ENCODE measurements at places on chromosomes 12 and 14. TPM values are rescaled to one million over a fixed set of nuclear protein-coding genes. Genes with fewer than 3 reads are reported as not detected.

DNA sequence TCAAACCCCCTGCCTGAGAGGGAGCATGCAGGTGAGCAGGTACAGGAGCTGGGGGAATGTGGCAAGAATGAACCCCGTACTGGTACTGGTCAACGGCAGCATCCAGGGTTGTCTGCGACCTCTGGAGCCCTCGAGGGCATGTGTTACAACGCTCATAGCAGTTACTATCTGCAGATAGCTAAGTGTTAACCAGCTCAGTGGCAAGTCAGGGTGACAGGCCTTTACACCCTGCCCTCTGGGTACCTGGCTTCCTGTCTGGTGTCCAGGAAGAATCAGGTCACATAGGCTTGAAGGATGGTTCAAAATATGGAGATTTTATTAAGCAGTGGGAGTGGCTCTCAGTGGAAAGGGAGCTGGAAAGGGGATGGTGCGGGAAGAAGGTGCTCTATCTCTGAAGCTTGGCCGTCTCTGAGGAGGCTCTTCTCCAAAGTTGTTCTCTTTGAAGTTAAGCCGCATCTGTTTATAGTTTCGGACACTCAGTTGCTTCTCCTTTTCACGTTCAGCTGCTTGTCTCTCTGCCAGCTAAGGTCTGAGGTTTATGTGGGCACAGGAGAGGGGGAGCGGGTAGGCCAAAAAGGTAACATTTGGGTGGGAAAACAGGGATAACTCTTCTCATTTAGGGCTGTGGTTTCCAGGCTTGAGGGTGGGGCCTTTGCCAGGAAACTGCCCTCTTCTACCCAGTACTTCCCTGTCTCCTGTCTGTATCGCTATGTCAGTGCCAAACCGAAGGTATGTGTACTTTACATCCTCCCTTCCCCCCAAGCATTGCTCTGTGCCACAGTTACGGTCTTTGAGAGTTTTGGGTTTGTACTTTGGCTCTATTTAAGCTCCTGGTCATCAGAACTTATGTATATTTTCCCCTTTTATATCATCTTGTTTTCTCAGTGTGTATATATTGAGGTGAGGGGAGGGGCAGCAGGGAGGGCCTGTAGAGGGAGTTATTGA is 305.8 kb downstream of the RGS6 start:
- DNase-seq = no peak

DNA sequence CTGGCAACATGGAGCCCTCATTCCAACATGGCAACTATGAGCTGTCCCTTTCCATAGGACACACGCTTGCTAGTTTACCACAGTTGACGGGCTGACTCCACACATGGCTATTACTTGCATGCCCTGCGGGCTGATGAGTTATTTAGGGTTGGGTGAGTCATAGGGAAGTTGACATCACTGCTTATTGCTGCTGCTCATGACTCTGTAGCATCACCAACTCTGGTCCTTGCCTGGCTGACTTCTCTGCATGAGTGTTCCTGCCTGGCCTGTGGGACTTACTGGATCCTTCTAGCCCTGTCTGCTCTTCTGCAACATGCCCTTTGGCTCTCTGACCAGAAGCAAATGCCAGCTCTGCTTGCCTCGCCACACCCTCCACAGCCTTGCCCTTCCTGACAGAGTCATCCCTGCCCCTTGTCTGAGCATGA is 199.5 kb downstream of the ANO6 start:
- peak; percentile 100 for DNase-seq

DNA sequence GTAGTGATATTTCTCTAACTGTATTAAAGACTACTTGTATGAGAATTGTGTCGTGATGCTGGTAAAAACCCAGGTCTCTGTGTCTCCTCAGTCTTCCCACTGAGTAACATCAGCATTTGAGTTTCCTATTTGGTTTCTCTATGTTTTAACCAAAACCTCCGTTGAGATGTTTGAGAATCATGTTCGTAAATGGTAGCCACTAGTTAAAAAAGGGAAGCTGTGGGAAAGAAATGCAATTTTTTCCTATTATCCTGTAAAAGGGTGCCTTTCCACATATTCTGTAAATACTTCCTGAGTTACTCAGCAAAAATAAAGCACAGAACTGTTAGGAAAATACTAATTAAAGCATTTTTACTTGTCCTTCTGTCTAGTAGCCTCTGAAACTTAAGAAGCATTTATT is 7.0 kb downstream of the CLEC1B start:
- no peak for DNase-seq

GRCh38 chr12:56990648-56991318 is 15.6 kb downstream of the ZBTB39 start:
- no peak for DNase-seq

DNA sequence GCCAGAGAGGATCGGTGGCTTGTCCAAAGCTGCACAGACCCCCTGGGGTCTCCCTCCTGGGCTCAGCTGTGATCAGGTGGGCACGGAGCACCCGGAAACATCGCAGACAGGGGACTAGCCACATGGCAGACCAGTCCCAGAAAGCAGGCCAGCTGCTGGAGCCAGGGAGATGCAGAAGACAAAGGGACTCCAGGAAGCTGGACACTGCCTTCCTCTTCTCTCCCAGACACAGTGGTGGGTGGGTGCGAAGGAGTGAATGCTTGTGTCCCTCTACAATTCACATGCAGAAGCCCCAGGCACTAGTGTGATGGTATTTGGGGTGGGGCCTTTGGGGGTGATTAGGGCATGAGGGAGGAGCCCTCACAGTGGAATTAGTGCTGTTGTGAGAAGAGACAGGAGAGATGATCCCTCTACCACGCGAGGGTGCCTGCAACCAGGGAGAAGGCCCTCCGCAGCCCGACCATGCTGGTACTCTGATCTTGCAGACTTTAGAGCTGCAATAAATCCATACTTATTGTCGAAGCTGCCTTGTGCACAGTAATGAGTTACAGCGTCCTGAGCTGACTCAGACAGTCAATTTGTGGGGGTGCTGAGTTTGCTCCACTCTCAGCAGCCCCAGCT is 95.2 kb downstream of the CALM1 start:
- DNase-seq = peak; percentile 29

GRCh38 chr14:95068080-95068479 is 89.2 kb downstream of the DICER1 start:
- no peak for DNase-seq

DNA sequence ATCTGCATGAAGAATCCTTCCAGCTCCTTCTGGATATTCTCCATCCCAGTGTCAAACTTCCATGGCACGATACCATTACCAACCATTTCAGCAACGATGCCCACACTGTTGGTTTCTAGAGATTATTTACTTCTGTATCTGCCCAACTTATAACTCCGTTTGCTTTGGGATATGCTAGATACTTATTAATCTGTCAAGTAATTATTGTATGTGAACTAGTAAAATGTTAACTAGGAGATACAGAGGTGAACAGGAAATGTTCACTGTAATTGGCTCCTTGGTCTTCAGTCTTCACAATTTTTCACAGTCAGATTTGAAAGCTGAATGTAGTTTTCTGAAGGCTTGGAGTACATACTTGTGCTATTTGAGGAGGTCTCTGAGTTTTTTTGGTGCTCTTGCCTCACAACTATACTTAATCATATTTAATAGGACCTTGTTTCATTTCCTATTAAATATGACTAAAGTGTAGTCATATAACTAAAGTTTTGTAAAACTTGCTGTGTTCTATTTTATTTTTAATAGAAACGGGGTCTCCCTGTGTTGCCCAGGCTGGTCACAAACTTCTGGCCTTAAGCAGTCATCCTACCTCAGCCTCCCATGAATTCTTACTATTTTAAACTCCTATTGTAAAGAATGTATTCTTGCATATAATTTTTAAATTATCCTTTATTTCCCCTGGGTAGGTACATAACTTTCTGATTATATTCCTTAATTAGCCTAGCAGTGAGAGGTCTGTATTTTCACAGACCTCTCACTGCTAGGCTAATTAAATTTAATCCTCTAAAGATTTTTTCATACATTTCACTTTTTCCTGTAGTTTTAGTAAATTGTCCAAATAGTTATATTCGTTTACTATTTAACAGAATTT is 79.7 kb downstream of the FGD4 start:
- no peak for DNase-seq

TOMM20L gene
- not detected for total RNA-seq

GRIN2B gene
- total RNA-seq = not detected

KLRK1 gene
- total RNA-seq = not detected

All from RPMI7951 (cell line).